Hematopoietic multipotent progenitor cell (in vitro differentiated cells): ENCODE measurements at places on chromosomes 1 and 21. TPM values are rescaled to one million over a fixed set of nuclear protein-coding genes. Genes with fewer than 3 reads are reported as not detected.

- no peak for DNase-seq
Observed at GRCh38 chr1:20730690-20731056, 1.8 kb downstream of the SH2D5 start.

DNA sequence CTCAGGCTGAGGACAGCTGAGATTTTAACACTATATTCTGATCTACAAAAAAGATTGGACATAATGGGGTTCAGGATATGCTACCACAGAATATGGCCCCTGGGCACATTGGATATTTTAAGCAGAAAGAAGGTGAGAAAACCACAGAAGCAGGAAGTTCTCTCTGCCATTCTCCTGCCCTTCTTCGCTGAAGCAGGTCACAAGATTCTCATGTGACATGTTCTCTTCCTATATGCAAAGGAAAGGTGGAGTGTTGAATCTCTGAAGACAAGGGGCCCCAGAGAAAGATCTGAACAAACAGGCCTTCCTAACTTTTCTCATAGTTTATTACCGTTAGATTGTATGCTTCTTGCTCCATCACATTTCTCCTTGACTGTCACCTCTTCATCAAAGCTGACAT, 285.7 kb downstream of the S1PR1 start:
- DNase-seq: no peak

The OVAAL gene
- not detected for total RNA-seq

GRCh38 chr1:44515416-44515815, 110.4 kb downstream of the RNF220 start:
- no peak for DNase-seq

The RNU1-1 gene
- under 0.01 TPM for total RNA-seq

- no peak for DNase-seq
Observed at GRCh38 chr1:160446945-160447600, 46.7 kb downstream of the VANGL2 start.

DNA sequence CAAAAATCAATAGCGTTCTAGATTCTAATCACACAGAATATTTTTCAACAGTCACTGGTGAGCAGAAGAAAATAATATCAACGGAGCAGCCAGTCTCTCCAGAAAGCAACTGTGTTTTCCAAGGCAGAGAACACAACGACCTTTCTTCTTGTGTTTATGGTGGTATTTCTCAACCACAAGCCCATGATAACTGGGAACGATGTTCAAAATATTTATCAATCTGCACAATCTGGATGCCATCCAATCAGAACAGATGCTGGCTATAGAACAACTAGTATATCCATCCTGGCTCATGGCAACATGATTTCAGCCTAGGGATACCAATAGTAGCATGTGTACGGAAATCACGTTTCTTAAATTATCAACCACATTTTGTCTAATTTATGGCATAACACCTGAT, 162.7 kb upstream of the RUNX1 start:
- no peak for DNase-seq

GRCh38 chr1:183756326-183756725, 48.6 kb upstream of the RGL1 start:
- DNase-seq: no peak

DNA sequence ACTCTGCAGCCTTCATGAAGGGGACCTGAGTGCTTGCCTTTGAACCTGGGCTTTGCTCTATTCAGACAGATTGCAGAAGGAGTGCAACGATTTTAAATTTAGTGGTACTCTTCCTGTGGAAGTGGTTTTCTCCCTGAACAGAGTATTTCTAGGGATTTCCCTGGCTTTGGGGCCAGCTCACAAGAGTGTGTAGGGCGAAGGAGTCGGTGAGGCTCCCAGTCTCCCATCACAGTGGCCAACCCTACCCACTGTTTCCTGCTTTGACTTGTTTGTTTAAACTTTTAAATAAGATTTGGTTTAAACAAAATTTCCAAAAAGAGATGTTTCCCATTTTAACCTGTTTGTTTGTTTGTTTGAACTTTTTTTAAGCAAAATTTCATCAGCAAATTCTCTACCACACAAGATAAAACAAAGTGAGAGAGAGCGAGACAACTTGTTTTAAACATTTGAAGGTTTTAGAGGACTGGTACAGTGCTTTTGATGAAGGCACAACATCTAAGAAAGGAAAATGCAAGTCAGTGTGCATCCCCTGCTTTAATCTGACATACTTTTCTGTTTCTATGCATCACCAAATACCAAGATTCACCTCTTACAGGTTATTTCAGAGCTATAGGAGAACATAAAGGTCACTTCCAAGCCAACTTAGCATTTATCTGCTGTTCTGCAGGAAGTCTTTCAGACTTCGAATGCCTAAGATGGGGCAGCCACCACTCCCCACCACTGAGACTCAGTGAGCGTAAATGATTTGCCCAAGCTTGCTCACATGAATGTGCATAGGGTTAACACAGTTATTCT, 6.6 kb downstream of the SELP start:
- DNase-seq: no peak

DNA sequence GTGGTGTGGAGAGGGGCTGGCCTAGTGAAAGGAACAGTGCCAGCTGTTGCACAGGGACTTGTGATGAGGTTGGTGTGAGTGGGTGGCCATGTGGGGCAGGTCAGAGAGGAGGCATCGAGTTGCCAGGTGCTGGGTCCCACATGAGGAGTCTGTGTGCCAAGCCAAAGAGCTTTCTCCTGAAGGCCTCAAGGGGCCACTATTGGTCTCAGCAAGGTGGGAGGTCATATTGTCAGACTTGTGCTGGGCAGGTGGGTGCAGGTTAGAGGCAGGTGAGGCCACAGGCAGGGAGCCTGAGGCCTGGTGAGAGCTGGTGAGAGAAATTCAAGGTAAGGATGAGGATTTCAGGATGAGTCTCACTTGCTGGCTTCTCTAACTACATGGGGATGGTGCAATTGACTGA, 256.8 kb downstream of the DISC1 start:
- no peak for DNase-seq

DNA sequence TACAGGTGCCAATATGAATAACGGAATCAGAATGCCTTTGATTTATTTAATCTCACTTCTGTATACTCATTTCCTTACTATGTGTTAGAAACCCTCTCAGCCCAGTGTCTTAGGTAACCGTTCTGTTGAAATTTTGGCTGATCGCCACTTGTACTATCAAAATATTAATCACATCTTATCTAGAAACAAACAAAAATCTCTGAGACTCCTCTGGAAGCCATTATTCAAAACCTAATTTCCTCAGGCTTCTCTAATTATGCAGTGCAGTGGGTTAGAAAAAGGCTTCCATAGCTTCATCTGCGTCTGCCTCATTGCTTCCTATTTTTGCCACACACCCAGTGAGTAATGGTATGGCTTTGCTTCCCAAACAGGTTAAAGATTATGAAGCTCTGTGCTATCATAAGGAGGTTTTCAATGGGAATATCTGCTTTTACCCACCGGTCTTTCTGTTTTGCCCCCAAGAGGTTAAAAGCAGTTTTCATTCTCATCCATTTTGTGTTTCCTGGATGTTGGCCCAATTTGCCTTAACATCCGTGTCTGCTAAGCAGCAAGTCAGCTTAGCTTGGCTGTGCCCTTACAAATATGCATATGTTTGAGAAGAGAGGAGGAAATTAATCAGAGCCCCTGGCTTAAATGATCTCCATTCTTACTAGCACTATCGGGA, 129.6 kb downstream of the RYR2 start:
- DNase-seq: no peak

The OR2W3 gene
- total RNA-seq: 45.8 TPM

DNA sequence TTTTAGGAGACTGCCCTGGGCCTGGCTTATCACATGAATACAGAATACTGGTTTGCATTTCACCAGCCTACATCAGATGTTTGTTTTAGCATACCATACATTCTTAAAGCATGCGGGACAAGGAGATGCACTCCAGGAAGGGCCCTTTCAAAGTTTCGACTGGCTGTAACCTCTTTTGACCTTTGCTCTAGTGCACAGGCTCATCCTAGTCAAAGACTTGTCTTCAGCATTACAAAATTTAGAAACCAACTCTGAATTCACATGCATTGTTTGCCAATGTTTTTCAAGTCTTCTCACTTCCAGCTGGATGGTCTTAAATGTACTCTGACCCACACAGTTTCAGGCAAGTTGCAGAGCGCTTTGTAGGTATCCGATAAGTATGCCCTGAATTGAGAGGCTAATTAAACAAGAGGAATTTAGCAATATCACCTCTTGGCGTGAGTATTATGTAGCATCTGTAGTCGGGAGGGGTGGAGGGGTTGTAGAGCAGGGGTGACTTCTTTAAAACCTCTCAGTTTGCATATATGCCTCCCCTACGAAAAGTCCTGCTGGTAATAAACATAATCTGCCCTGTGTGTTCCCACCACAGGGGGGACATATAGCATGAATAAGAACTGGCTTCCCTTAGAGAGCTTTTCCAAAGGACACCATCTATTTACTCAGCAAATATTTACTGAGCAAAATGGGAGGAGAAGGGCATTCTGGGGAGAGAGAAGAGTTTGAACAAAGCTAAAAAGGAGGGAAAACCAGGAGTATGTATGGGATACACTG, 24.4 kb upstream of the AHCYL1 start:
- DNase-seq: no peak

The EPB41 gene
- total RNA-seq: 63.3 TPM

The TEX38 gene
- not detected for total RNA-seq

GRCh38 chr1:90512441-90512840, 204.7 kb downstream of the BARHL2 start:
- DNase-seq: no peak

- DNase-seq: no peak
Observed at GRCh38 chr1:42971841-42972291, 13.2 kb upstream of the SLC2A1 start.

DNA sequence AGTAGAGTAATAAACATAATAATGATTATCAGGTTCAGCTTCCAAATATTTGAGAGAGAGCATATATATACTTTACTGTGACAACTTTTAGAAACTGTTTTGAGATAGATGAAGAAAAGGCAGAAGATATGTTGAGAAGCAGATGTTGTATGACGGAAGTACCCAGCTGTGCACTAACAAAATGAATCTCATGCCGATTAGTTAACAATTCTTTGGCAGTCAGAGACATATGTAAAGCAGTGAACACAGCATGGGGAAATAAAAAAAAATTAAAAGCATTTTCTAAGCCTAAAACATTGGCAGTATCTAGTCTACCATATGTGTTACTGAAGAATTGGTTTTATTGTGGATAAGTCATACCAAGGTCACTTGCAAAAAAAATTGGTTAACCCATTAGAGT, 51.8 kb downstream of the MAGI3 start:
- no peak for DNase-seq

- no peak for DNase-seq
Observed at GRCh38 chr1:229694053-229694693, 68.1 kb downstream of the URB2 start.

GRCh38 chr1:231387770-231388669, 34.1 kb downstream of the EGLN1 start:
- DNase-seq: no peak

GRCh38 chr1:8421721-8422120, 103.8 kb downstream of the SLC45A1 start:
- DNase-seq: no peak

GRCh38 chr1:55337801-55338447, 122.8 kb upstream of the USP24 start:
- DNase-seq: no peak
